NCI-H1105 (cell line): ENCODE measurements at places on chromosomes 5 and 9.

DNA sequence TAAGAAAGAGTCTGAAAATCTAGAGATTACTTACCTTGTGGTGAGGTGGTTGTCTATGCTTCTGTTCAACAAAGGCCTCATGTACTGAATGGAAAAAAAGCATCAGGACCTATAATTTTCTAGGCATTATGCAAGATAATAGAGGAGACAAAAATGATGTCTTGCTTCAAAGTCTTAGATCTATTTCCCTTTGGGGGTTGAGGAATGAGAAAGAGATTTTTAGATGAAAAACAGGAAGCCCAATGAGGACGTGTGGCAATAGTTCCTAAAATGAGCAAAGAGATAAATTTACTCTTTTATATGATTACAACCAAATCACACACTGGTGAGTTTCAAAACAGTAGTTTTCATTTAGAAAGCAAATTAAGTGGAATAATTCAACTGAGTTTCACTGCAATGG lies 99.5 kb downstream of the GHR start:
- DNase-seq: no peak

GRCh38 chr5:150600616-150601490 lies 39.6 kb upstream of the SYNPO start:
- DNase-seq: no peak

DNA sequence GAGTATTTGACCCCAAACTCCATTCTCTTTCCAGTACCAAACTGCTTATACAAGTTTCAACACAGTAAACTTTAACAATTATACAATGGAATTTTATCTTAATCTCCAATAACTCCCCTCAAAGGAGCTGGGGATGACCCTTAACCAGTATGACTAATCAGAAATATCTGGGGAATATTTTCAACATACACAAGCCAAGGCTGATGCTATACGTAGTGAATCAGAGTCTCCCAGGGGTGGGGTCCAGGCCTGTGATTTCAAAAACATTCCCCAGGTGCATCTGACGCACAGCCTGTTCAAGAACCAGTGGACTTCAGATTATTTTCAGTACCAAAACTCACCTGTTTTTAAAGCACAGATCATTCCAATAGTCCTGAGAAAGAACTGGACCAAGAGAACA lies 11.8 kb upstream of the SEMA5A start:
- no peak for DNase-seq

DNA sequence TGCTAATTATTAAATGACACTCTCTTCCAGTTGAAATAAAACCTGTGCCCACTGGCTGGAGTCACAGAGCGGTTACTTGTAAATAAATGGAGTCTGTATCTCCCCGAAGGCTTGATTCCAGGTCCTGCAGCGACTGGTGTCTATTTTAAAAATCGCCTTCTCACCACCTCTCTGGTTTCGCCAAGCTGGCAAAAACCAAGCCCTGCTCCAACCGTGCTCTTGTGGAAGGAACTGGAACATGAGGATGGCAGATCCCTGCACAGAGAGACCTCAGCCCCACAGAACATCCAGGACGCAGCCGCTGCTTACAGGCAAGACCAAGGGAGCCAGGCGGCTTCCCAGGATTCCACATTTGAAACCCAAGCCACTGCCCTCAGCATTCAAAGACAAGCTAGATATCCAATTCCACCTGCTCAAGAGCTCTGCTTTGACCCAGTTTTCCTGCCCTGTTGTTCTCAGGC lies 15.0 kb downstream of the SEMA4D start:
- no peak for DNase-seq

- DNase-seq: no peak
These were observed 708.6 kb upstream of the ZNF608 start for GRCh38 chr5:125455041-125455440.

GRCh38 chr9:18920141-18921084 lies 112.6 kb downstream of the SAXO1 start:
- DNase-seq: no peak

- no peak for DNase-seq
These were observed 818.2 kb downstream of the TLR4 start for GRCh38 chr9:118522093-118523028.

GRCh38 chr5:149645236-149645635 lies 63.9 kb downstream of the ARHGEF37 start:
- DNase-seq: no peak

DNA sequence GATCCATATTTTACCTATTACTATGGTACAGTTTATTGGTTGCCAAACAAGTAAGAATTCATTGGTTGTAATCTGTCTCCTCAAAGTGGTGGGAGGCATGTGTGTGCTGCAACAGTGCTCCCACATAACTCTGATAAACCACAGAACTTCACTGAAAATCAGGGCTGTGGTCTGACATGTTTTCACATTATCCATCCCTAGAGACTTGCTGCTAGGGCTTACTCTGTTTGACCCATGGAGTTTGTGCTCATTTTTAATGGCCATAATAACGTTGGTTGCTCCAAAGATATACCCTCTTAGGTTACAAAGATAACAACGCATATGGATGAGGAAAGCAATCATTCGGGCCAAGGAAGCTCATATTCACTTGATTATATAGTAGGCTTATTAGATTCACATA lies 37.0 kb downstream of the HACD4 start:
- no peak for DNase-seq

DNA sequence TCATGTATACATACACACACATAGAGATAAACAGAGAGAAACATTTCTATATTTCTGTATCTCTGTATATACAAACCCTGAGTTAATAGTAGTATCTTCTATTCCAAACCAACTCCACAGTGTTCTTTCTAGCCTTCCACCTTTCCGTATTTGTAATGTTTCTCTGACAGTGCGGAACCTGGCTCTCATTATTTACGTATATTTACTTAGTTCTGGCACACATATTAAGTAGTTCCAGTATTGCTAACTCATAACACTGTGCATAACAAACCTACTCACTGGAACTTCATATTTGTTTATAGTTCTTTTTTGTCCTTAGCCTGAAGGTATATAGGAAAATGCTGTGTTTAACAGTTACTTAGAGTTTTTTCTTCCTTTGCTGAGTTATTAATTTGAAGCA lies 6.5 kb downstream of the OGN start:
- DNase-seq: no peak

DNA sequence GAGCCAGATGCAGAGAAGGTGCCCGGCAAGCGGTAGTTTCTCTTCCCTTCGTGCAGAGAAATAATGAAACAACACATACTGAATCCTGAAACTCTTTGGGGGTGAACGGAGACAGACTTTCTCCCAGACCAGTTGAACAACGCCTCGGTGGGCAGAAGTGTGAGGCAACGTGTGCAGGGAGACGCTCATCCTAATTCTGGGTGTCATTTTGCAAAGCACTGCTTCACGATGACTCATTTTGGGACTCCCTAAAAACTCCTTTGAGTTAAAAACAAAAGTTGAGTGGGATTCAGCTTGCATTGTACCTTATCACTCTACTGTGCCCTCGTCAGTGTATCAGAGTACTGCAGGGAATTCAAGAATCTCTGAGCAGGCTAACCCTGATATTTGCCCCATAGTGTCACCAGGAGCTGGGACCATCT lies 3.5 kb upstream of the NEK6 start:
- no peak for DNase-seq

- DNase-seq: no peak
These were observed 88.4 kb upstream of the ADRA1B start for GRCh38 chr5:159827861-159828260.

DNA sequence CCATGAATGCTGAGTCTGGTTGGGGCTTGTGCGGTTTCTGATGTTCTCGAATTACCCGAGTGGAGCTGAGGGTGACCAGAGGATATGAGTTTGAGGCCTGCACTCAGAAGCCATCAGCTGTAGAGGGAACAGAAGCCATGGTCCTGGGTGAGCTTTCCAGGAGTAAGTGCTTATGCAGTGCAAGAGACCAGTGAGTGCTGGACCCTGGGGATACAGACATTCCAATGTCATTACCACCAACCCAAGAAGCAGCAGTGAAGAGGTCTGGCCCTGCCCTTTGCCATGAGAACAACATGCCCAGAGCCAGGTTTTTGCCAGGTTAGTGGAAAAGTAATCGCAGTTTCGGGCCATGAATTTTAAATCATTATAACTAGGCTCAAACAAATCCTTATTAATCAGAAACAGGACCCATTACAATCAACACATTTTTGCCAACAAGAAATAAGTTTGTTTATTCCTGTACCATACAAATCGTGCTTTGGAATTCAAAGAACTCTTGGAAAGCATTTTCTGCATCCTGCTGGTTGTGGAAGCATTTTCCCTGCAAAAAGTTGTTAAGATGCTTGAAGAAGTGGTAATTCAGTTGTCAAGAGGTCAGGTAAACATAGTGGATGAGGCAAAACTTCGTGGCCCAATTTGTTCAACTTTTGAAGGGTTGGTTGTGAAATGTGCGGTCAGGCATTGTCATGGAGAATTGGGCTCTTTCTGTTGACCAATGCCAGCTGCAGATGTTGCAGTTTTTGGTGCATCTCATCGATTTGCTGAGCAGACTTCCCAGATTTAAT lies 154.6 kb downstream of the SYK start:
- DNase-seq: no peak

GRCh38 chr5:99089822-99090549 lies 161.2 kb upstream of the CHD1 start:
- DNase-seq: no peak

GRCh38 chr9:131478421-131478868 lies 24.3 kb upstream of the POMT1 start:
- DNase-seq: peak; percentile 4

DNA sequence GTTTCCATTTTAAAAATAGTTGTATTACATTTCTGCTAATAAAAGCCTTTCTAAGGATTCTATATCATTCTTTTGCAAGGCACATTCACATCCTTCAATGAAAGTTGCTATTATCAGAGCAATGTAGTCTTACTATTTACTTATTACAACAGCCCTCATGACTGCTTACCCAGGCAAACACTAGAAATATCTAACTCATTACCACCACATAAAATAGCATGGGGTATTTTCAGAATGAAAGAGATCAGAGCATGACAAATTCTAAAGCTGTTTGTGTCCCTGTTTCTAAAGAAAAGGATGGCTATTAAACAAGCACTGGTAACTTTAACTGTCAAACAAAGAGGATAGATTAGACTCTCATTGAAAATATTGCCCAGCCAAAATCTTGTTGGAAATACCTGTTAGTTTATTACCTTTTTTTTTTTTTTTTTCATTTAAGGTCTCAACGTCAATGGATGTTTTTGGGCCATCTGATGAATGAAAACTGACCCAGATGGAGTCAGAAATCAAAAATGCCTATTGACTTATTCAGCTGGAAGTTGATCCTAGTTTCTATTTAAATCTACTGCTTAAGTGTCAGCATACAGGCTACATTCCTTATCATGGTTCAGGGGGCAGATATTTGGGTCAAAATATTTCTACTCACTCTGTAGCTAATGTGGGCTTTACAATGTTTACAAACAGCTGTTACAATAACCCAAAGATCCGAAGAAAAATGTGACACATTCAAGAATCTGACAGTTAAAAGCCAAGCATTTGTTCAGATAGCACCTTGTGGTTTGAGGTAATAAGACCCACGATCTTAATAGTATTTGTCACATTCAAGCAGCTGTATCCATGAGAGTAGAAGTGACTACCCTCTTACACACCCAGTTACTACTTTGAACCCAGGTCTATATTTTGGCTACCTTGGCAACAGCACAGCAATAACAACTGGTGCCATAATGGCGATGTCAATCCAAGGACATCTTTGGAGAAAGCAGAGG lies 554.8 kb upstream of the MEF2C start:
- no peak for DNase-seq

DNA sequence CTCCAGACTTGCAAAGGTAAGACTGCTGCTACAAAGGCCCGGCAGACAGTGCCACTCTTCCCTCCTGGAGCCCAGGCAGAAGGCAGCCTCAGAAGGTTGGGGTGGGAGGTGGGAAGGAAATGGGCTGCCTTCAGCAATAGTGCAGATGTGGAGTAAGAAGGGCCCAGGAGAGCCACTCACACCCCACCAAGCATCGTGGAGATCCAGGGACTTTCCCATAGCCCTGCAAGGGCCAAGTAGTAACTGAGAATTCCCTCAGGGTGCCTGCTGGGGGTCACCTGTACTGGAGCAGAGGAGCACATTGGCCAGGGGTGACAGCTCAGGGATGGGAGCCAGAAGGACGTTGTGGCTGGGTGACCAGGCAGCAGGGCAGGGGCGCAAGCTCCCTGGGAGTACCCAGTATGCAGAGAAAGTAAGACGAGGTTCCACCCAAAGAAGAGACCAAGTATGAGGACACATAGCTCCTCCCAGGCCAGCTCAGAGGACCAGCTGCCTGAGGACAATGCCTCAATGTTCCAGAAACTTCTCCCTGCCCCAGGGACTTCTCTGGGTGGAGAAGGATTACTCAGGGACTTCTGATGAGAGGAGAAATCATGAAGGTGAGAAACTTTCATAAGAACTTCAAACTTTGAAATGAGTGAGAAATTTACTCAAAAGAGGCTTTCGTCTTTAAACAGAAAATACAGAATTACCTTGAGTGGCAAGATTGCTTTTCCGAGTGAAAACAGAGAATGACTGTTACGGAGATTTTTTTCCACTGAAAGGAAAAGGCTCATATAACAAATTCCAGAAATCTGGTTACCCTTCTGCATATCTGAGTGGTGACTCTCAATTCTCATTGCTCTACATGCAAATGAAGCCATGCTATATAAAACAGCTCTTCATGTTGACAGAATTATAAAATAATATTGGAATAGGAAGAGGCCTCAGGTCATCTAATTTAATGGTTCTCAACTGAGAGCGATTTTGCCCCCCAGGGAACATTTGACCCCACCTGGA lies 87.9 kb upstream of the TRIO start:
- no peak for DNase-seq

- DNase-seq: no peak
These were observed 432.3 kb upstream of the EDIL3 start for GRCh38 chr5:84816746-84817547.

- DNase-seq: no peak
These were observed 53.4 kb downstream of the SLC22A5 start for GRCh38 chr5:132422720-132423437.

DNA sequence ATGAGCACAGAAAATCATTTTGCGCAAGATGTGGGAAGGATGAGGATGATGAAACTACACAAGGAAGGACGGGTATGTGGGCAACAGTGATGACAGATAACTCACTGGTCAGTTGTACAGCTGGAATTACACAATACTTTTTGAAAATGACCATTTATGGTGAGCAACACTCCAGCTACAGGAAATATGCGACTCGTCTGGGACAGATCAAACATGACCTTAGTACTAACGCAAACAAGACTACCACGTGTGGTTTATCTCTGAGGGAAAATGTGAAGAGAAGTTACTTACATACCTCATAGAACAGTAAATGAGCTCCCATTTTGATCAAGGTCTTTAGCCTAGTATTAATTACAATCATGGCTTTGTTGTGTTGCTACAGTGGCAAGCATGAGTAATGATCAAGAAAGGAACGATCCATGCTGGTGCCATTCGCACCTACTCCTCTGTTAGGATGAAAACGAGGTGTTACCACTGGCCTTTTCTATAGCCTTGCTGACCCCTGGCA lies 456.9 kb downstream of the BNC2 start:
- DNase-seq: no peak
